HuH-7 (cell line): ENCODE measurements at places on chromosomes 3 and 15.

- no peak for DNase-seq
Observed at GRCh38 chr3:53044371-53044710, 1.5 kb downstream of the SFMBT1 start.

DNA sequence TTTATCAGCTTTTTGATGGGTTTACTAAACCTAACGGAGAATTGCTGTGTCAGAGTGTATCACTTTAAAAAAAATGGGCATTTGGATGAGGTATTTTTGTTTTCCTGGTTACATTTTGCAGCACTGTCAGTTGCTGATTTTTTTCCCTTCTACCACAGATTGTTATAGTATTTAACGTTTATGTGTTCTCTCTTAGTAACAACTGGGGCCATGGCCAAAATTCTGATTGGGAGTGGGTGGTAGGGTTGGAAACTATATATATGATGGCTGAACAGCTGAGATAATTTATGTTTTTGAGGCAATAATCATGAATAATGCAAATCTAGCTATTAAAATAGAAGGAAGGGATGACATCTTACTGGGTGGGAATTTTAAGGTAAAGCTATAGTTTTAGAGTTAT lies 229.4 kb upstream of the SUCLG2 start:
- no peak for DNase-seq

GRCh38 chr3:170465955-170466354 lies 47.3 kb downstream of the CLDN11 start:
- DNase-seq, result no peak

- no peak for DNase-seq
Observed at GRCh38 chr15:48426044-48426443, 94.8 kb downstream of the DUT start.

- DNase-seq, result peak; percentile 100
Observed at GRCh38 chr3:126355777-126356372, 1.3 kb downstream of the KLF15 start.

GRCh38 chr3:171811295-171811912 lies 1.1 kb upstream of the PLD1 start:
- DNase-seq, result peak; percentile 68

DNA sequence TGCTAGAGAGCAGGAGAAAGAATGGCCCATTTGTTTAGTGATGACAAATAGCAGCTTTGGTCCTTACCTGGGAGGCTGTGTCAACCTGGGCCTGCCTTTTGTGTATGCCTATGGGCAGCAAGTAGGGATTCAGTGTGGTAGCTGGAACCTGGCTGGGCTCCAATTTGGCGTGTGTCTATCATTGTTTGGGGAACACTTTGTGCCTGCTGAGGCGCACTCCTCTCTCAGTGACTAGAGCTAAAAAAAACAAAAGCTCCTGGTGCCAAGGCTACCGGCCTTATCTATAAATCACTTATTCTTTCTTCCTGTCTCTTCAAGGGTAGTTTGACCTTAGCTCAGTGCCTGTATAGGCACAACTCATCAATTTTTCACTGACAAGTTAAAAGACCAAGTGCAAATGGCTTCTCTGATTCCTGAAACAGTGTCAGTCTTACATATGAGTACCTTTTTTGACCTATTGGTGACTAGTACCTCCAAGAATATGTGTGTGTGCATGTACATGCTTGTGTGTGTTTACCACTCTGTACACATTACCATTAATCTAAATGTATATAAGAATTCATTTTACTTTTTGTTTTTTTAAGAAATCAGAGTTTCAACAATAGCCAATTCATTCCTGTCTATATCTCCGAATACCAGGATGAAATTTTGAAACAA lies 54.6 kb downstream of the GMNC start:
- no peak for DNase-seq
